Activated naive CD8-positive, alpha-beta T cell treated with anti-CD3 and anti-CD28 coated beads for 36 hours (primary cell): ENCODE measurements at places on chromosomes 12 and 14.

DNA sequence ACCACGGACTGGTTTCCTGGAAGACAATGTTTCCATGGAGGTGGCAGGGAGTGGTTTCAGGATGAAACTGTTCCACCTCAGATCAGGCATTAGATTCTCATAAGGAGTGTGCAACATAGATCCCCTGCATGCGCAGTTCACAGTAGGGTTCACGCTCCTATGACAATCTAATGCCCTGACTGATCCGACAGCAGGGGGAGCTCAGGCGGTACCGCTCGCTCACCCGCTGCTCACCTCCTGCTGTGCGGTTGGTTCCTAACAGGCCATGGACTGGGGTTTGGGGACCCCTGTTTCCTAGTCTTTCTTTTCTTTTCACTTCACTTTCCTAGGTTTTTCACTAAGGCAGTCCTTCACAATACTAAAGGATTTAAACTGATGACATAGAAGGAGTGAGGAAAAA is 39.6 kb downstream of the GUCY2C start:
- DNase-seq: no peak

DNA sequence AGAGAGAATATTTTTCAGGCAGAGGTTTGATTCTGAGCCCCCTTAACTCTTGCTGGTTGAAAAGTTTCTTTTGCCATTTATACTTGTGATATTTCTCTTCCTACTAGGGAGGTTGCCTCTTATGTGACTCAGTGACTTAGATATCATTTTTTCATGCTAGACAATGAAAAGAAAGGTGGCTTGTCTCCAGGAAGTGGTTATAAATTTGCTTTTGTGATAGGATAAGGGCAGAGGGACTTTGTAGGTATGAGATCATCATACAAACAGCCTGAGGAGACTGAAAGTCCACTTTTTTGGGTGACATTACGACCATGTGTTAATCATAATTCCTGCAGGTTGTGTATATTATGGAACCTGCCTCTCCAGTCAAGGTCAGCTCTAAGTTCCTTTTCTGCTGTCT is 35.8 kb downstream of the ACSM4 start:
- no peak for DNase-seq

GRCh38 chr12:81542065-81543010 is 216.8 kb downstream of the PPFIA2 start:
- no peak for DNase-seq

DNA sequence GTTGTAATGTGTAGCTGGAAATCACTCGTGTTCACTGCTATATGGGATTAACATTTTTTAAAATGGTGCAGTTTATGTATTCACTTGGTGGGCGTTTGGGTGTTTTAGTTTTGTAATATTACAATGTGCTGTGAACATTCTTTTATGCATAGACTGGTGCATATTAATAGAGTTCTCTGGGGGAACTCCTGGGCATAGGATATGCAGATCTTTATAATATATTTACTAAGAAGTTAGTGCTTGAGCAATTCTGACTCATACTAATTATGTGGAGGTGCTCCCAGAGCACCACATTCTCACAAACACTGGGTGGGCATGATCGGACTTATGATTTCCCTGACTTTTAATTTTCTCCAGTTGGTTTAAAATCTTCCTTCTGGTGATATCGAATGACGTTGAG is 342.3 kb downstream of the PDZRN4 start:
- DNase-seq: no peak

- DNase-seq: no peak
Observed at GRCh38 chr14:33674927-33675326, 275.9 kb downstream of the EGLN3 start.

- DNase-seq: no peak
Observed at GRCh38 chr14:89407856-89408255, 9.2 kb downstream of the FOXN3 start.

GRCh38 chr14:31430634-31431264 is 10.4 kb upstream of the HEATR5A start:
- DNase-seq: no peak

DNA sequence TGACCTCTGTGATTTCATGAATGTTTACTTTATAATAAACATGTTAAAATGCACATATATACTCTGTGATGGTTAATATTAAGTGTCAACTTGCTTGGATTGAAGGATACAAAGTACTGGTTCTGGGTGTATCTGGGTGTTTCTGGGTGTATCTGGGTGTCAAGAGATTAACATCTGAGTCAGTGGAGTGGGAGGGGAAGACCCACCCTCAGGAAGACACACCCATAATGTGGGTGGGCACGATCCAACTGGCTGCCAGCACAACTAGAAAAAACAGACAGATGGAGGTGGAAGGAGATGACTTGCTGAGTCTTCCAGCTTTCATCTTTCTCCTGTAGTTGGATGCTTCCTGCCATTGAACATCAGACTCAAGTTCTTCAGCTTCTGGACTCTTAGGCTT is 11.9 kb downstream of the NUP37 start:
- DNase-seq: no peak

DNA sequence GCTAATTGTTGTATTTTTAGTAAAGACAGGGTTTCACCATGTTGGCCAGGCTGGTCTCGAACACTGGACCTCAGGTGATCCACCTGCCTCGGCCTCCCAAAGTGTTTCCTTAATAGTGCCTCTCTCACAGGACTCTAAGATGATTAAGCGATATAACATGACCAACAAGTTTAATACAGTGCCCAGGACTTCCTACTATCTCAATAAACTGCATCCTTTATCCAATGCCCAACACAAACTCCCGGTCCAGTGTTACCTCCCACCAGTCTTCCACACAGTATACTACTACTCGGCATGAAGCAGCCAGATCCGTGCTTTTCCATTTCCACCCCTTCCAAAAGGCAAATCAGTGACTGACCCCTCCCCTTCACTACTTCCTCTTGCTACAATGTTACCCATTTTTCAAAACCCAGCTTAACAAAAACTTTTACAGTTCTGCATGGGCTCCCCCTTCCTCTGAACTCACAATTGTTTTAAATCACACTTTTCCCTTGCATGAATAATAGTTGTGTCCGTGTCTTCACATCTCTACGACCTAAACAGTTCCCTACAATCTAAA is 900 bp downstream of the NOP2 start:
- no peak for DNase-seq

DNA sequence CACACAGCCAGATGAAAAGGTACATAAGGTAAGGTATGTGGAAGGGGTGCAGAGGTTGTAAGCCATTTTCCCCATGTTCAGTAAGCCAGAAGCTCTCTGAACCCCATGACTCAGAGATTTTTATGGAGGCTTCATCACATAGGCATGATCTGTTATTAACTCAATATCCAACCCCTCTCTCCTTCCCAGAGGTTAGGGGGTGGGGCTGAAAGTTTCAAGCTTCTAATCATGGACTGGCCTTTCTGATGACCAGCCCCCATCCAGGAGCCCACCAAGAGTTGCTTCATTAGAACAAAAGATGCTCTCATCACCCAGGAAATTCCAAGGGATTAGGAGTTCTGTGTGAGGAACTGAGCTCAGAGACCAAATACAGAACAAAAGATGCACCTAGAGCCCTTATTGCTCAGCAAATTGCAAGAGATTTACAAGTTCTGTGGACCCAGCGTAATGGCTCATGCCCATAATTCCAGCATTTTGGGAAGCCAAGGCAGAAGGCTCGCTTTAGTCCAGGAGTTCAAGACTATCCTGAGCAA is 103.2 kb upstream of the DAAM1 start:
- DNase-seq: no peak

DNA sequence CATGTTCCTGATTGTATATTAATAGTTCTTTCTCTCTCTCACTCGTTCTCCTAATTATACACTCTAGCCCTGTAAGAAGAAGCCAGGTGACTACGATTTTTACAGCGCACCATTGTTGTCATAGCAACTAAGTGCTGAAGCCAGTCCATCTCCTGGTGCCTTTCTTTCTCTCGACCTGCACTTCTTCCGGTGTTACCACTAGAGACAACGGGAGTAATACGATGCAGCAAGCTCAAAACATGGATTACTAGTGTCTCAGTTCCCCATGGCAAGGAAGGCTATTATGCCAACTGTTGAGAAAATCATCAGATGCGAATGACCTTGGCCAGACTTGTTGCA is 40.8 kb upstream of the DCD start:
- DNase-seq: no peak

DNA sequence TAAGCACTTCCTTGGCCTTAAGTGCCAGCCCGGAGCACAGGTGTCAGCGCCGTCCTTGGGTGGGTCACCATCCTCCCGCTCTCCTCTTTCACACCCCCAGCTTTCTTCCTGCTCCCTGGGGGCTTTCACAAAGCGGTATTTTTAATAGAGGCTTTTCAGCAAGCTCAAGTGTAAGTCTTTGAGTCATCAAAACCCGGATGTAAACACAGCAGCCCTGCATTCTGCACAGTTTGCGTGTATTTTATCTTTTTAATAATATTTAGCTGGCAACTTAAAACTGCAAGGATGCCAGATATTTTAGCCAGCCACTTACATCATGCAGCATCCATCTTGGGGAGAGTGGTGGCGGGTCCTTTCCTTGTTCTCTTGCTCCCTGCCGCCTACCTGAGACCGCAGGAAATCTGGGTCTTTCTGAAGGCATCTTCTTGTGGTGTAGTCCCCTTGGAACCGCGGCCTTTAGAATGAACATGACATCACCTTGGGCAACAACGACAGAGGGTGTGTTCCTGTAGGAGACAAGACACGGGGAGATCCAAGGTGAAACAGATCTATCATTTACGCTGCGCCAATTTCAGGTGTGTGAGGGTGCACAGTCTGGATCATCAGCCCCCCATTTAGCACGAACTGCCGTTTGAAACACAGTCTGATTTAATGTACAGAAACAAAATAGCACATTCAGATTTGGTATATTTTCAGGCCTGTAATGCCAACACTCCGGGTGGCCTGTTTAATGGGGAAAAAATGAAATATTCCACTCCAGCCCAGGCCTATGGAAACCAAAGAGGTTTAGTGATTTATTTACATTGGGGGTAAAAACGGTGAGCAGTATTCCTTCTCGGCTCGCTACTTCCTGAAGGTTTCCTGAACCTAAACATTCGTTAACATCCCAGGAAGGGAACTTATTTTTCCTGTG is 12.5 kb upstream of the IRF2BPL start:
- peak; percentile 51 for DNase-seq

DNA sequence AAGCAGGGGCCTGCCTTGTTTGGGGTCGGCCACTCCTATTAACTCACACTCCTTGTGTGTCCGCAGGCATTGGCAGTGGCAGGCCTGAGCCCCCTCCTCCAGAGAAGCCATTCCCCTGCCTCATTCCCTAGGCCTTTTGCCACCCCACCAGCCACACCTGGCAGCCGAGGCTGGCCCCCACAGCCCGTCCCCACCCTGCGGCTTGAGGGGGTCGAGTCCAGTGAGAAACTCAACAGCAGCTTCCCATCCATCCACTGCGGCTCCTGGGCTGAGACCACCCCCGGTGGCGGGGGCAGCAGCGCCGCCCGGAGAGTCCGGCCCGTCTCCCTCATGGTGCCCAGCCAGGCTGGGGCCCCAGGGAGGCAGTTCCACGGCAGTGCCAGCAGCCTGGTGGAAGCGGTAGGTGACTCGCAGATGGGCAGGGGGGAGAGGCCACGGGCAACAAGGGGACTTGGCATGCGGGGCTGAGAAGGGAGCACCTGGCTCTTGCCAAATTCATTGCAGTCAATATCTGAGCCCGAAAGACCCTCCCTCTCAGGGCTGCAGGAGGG is 106.3 kb upstream of the FKBP4 start:
- DNase-seq: no peak

- no peak for DNase-seq
Observed at GRCh38 chr12:101685092-101685491, 12.3 kb upstream of the CHPT1 start.

DNA sequence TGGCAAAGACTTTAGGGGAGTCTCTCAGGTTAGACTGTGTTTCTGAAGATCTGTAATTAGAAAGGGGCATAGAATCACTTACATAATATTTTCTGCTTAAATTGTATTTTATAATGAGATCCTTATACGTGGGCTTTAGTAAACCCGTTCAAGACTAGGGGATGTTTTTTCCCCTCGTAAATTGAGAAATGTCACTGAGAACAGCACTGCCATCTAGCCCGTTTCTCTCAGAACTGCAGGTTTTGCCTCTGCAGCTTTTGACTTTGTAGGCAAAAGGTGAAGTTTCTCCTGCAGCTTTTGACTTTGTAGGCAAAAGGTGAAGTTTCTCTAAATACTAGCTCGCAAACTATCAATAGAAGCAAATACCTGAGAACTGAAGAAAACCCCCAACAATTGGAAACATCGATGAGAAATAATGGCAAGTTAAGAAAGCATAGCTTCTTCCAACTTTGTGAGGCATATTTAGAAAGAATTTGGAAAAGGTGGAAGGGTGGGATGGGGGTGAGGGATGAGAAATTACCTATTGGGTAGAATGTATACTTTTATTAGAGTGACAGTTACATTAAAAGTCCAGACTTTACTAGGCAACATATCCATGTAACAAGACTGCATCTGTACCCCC is 9.9 kb upstream of the ASPG start:
- DNase-seq: no peak

DNA sequence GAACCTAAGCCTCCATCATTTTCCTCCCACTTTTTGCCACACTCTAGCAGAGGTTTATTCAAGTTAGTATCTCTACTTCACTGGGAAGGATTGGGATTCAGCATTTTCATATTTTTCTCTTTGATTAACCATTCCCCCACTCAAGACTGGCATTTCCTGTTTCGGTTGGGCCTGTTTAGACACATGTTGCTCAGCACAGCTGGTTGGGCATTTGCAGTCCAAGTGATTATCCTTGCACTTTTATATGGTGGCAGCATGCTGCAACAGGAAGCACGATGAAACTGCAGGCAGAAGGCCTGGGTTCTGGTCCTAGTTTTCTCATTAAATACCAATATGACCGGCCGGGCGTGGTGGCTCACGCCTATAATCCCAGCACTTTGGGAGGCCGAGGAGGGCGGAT is 182.9 kb upstream of the GRIN2B start:
- DNase-seq: no peak

GRCh38 chr14:21528381-21529348 is 2.5 kb upstream of the SALL2 start:
- no peak for DNase-seq

DNA sequence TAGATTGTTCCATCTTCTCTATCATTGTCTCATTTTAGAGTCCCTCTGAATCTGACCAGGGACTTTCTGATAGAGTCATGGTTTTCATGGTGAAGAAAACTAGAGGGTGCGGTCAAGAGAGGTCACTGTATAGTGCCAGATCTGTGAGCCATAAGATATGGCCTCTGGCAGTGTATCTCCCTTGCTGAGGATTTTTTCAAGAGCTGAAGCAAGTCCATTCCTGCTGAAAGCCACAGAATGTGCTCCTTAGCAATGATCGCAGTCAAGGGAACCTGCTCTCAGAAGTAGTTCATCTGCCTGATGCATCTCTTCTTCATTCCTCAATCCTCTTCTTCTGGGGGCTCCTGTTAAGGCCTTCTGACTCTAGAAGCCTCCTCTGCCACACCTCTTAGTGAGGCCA is 405.2 kb downstream of the EGLN3 start:
- DNase-seq: no peak

DNA sequence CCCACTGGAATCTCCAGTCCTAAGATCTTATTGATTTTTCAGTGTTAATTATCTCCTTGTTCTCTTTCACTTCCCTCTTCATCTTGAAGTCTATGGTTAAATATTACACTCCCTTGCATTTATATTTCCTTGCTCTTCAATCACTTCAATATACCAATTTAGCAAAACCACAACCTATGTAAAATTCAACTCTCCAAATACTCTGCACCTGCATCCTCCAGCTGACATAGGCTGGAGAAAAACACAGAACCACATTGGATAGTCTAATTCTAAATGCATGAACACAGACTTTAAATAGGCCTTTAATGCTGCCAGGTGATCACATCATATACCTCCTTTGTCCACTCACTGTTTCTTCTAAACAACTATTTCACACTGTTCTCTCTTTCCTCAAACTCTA is 253.8 kb upstream of the GARIN6 start:
- DNase-seq: no peak

- DNase-seq: no peak
Observed at GRCh38 chr14:77490347-77490986, 8.1 kb downstream of the ISM2 start.

- DNase-seq: no peak
Observed at GRCh38 chr14:68033336-68033932, 213.9 kb downstream of the RAD51B start.
